ENCODE measurements at places on chromosomes 3 and 15. TPM values are rescaled to one million over a fixed set of nuclear protein-coding genes. Genes with fewer than 3 reads are reported as not detected.
A peak's percentile ranks its signal among the peaks of the same experiment; 100 is the strongest.

DNA sequence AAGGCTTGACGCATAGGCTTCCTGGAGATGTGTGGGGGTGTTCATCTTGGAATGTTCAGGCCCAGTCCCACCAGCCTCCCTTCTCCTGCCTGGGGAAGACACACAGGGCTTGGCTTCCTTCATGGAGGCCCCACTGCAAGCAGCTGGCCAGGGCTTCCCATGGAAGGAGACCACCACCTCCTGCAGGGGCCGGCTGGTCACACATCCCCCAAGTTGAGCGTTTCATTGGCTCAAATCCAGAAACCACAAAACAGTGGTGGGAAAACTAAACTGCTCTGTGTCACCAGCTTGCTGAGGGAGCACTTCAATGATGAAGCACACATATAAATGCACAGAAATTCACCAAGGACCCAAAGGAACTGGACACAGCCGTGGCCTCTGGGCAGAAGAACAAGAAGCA, 8.3 kb downstream of the IQSEC1 start:
- no peak for DNase-seq

GRCh38 chr3:148175214-148175613, 522.5 kb upstream of the AGTR1 start:
- DNase-seq: peak; percentile 54

The CLDN16 gene
- total RNA-seq: 0.24 TPM

GRCh38 chr3:194364314-194364651, 5.3 kb downstream of the LRRC15 start:
- DNase-seq: no peak

The MASP1 gene
- 7.2 TPM for total RNA-seq

- peak; percentile 48 for DNase-seq
These were observed 366.8 kb upstream of the UMPS start for GRCh38 chr3:124363476-124363875.

DNA sequence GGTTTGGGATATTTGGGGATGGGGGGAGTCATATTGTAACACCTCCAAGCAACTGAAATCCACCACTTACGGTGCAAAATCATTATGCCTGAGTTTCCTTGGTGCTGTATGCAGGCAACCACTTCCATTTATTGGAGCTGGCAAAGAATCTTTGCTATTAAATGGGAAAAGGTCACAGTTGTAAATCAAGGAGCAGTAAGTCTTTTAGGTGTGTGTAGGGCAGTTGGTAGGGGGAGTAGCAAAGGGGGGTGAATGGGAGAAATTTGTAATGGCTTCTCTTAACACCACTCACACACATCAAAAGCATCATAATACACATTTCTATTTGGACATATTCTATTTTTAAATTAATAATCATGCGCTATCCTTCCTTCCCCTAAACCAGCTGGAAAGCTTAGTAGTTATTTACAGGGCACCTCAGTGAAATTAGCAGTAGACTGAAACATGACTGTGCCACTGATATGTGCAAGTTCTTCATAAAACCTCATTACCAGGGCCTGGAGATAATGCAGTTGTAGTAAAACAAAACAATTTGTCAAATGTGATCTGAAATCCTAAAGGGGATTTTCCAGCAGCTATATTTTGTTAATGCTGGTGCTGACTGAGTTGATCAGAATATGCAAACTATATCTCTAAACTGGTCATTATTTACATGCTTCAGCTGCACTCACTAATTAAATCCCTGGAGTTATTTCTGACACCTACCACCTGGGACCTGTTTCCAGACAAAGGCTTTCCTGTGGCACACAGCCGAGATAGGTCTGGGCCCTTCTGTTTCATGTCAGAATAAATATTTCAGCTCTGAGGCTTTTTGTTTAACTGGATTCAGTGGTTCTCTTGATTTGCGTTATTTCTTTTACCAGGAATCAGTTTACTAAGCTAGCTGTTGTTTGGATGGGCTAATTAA, 90.1 kb downstream of the B3GALNT1 start:
- no peak for DNase-seq

GRCh38 chr3:107409365-107409764, 32.1 kb downstream of the CCDC54 start:
- no peak for DNase-seq

- DNase-seq: no peak
These were observed 165.0 kb downstream of the FRMD5 start for GRCh38 chr15:44029940-44030568.

GRCh38 chr3:70273492-70273891, 38.9 kb downstream of the MDFIC2 start:
- no peak for DNase-seq

- peak; percentile 81 for DNase-seq
These were observed 53.1 kb downstream of the SLC4A7 start for GRCh38 chr3:27431116-27431515.

The RPL39L gene
- 6.3 TPM for total RNA-seq

The GPR62 gene
- not detected for total RNA-seq

GRCh38 chr3:157414861-157415260, 21.8 kb upstream of the PTX3 start:
- no peak for DNase-seq

GRCh38 chr15:96264801-96265515, 65.5 kb upstream of the NR2F2 start:
- DNase-seq: no peak

GRCh38 chr3:162938083-162938482, 1441.5 kb downstream of the OTOL1 start:
- no peak for DNase-seq

GRCh38 chr3:148880681-148881080, 15.6 kb downstream of the CPA3 start:
- DNase-seq: no peak

- no peak for DNase-seq
These were observed 53.5 kb downstream of the TLNRD1 start for GRCh38 chr15:81054236-81054635.

- no peak for DNase-seq
These were observed 32.9 kb upstream of the TMEM115 start for GRCh38 chr3:50392101-50392715.

GRCh38 chr3:182133752-182134151, 422.0 kb downstream of the SOX2 start:
- no peak for DNase-seq

The CNTN4 gene
- total RNA-seq: 40.0 TPM

DNA sequence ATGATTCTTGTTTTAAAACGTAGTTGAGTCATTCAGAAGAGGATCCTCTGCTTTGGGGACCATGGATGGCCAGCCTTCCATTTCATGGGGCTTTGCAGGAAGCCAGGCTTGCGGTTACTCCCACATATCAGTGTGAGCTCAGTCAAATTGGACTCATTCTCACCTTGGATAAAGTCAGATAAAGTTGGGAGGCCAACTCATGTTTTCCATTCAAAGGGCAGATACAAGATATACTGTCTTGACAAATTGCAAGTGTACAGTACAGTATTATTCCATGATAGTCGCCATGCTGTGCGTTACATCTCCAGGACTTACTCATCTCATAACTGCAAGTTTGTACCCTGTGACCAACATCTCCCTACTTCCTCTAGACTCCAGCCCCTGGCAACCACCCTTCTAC, 25.5 kb upstream of the B3GNT5 start:
- DNase-seq: no peak

DNA sequence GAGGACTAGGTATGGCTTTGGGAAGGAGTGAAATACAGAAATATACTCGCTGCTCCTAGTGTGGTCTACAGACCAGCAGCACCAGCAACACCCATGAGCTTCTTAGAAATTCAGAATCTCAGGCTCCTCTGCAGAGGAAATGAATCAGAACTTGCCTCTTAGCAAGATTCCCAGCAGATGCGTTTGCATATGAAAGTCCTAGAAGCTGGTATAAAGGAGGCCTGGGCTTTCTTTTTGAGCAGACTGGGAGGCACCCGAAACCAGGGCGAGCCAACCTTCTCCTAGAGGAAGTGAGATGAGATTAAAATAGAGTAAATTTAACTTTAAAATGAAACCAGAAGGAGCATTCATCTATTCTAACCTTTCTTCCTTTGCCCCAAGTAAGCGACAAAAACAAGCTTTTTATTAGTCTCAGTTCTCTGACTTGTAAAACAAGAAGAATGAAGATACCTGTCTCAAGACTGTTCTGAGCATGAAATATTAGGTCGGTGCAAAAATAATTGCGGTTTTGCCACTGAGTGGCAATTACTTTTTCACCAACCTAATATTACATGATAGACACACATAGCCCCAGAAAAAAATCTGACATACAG, 140.0 kb downstream of the PDZRN3 start:
- DNase-seq: no peak

The SLC22A14 gene
- 0.96 TPM for total RNA-seq

- DNase-seq: no peak
These were observed 61.9 kb upstream of the CDAN1 start for GRCh38 chr15:42798802-42799201.

The GPR149 gene
- total RNA-seq: 1.7 TPM

The FES gene
- total RNA-seq: 30.8 TPM

- DNase-seq: no peak
These were observed 106.0 kb upstream of the LINGO1 start for GRCh38 chr15:77738441-77739302.

- DNase-seq: peak; percentile 88
These were observed 122.6 kb upstream of the CCNL1 start for GRCh38 chr3:157282261-157283191.

The C2CD4A gene
- 0.72 TPM for total RNA-seq

DNA sequence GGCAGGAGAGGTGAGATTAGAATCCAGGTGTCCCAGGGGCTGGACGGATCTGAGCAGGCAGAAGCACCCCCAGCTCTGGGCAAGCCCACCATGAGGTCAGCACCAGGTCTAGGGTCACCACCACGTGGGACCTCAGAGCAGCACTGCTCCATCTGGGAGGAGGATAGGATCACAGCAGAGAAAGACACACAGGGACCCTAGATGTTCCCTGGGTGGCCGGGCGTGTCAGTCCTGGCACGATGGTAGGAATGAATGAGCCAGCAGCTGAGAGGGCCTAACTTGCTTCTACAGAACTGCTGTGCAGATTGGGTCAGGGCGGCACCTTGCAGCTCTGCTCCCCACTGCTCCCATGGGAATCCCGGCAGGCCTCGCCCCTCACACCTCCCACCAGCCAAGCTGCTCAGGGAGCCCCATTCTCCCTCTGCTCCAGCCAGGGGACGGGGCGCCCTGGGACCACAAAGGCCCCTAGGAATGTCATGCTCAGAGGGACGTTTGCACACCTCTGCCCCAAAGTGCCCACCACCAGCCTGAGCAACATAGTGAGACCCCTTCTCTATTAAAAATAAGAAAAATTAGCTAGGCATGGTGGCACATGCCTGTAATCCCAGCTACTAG, 66.3 kb downstream of the ZNF445 start:
- DNase-seq: no peak

- peak; percentile 98 for DNase-seq
These were observed 11.5 kb upstream of the LMCD1 start for GRCh38 chr3:8490079-8490552.

DNA sequence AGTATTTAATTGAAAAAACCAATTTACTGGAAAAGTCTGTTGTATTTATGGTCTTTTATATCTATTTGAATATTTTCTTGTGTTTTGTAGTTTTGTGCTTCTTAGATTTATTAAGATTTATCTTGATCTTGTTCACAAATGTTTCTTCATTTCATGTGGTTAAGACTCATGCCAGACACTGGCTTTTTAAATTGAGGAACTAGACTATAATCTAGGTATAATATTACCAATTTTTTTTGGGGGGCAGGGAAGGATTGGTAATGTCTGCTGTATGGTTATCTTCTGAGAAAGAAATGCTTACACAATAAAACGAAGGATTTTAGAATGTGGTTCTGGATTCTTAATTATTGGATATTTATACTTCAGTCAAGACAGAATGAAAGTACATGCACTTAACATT, 24.9 kb downstream of the AP4E1 start:
- DNase-seq: no peak

GRCh38 chr15:79051029-79051428, 39.6 kb downstream of the RASGRF1 start:
- no peak for DNase-seq

The FSD2 gene
- 1.2 TPM for total RNA-seq

DNA sequence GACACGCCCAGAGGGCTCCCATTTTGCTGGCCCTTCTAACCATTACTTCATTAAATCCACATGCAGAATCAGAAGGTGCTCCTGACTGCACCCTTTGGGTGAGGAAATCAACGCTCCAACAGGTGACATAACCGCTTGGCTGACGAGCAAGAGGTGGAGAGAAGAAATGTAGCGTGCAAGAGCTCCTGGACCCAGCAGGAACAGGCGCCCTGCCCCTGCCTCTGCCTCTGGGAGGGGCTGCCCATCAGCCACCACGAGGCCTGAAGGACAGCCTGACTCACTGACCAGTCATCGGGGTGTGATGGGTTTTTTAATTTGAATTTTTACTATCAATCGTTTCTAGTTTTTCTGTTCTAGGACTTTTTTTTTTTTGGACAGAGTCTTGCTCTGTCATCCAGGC, 218.2 kb downstream of the ADAMTS17 start:
- DNase-seq: no peak

GRCh38 chr15:71447328-71448250, 332.3 kb downstream of the THSD4 start:
- DNase-seq: peak; percentile 37

DNA sequence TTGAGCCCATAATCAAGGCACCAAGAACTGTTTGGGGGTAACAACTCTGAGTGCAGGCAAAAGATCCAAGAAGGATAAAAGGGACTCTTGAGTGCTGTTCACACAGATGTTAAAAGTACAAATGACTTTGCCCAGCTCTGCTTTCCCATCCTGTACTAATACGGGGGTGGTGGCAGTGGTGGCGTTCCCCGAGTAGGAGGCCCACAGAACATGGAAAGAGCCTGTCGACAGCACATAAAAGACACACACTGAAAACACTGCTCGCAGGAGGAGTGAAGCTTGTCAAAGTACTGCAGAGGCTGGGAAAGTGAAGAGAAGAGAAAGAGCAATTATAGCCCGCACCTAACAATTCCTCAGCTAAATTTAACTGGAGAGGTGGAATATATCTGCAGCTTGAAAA, 40.9 kb downstream of the HACD2 start:
- no peak for DNase-seq

The CHRNA7 gene
- total RNA-seq: 14.4 TPM

The GNAT1 gene
- not detected for total RNA-seq

DNA sequence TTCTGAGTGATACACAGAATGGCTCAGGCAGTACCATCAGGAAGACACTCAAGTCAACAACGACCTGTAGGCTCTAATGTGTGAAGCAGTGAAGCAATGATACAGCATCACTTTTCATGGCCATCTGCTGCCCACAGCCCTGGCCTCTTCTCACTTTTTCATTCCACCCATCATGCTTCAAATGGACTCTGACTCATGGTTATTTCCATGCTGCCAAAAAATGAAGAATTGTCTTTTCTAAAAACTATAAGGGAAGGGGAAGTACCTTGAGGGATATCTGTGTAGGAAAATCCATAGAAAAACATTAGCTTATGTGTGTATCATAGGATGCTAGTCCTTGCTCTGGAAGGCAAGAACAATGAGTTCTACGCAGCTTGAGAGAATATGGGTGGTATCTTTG, 11.5 kb downstream of the HGD start:
- DNase-seq: no peak

GRCh38 chr3:45605534-45605933, 11.0 kb downstream of the LIMD1 start:
- DNase-seq: no peak

- DNase-seq: no peak
These were observed 39.3 kb downstream of the FGF7 start for GRCh38 chr15:49462232-49462844.

The PPM1L gene
- total RNA-seq: 10.1 TPM

Data from umbilical cord (tissue), 2 donors.